Hair follicular keratinocyte (primary cell): ENCODE measurements at places on chromosomes 2 and 18. TPM values are rescaled to one million over a fixed set of nuclear protein-coding genes. Genes with fewer than 3 reads are reported as not detected.

Gene RAB27B
- 4.3 and 5.5 TPM in 2 replicates for total RNA-seq

Gene MGAT5
- total RNA-seq: 15.2 and 21.6 TPM in 2 replicates

Gene PCARE
- total RNA-seq: not detected in 2 replicates

Gene VWA3B
- 0.08 and 0.16 TPM in 2 replicates for total RNA-seq

Gene REG1B
- total RNA-seq: not detected in 2 replicates

Gene RFX8
- 0.08 TPM in 1 of 2 replicates, not detected in the other for total RNA-seq

Gene SERPINB3
- total RNA-seq: 9.4 and 14.8 TPM in 2 replicates

Gene DSG2
- 53.2 and 73.2 TPM in 2 replicates for total RNA-seq

Gene GYPC
- 0.62 and 6.5 TPM in 2 replicates for total RNA-seq

Gene PSMA8
- not detected in 2 replicates for total RNA-seq
